ENCODE measurements at places on chromosomes 5 and 9.

DNA sequence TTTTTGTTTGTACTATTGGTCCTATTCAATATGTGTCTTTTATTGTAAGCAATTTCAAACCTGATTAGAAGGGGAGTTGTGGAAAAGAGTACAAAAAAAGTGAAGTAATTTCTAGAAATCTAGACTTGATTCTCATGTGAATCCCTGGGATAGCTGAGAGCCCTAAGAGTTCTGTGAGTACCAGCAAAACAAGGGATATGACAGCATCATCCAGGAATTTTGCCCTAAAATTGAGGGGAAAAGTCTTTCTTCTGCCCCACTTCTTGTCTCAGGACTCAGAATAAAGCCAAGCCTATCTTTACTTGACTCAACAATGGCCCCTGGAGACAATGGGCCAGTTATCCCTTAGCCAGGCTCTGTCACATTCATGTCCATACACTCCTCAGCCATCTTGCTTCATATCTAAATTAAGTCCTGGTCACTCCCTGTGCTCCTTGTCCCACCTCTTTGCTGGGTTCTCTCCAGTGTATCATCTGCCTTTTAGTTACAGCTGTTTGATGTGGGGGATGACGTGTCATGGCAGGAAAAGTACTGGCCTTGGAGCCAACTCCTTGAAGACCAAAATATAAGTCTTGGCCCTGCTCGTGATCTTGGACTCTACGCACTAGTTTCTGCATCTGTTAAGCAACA lies 81.2 kb downstream of the ADAMTS12 start:
- DNase-seq, result no peak

- DNase-seq, result no peak
These were observed 135.6 kb downstream of the SEMA6A start for GRCh38 chr5:116438979-116439554.

- DNase-seq, result no peak
These were observed 17.0 kb downstream of the COL23A1 start for GRCh38 chr5:178573216-178573615.

GRCh38 chr5:56012281-56012963 lies 17.7 kb upstream of the IL6ST start:
- no peak for DNase-seq

DNA sequence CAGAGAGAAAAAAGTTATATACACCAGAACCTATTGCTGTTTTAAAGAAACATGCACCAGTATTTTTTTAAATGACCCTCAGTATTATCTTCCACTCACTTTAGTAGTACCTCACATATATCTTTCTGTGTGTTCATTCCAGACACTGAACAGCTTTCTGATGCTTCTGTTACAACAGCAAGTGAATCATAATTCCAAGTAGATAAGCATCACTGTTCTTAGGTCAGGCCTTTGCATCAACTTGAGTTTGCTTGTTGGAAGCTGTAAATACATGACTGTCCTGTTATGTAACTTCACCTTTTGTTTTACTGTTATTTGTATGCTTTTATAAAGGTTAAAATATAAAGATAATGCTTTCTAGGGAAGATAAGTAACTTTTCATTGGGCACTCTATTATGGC lies 184.4 kb downstream of the ISL1 start:
- no peak for DNase-seq

- DNase-seq, result no peak
These were observed 52.1 kb downstream of the IL31RA start for GRCh38 chr5:55903121-55903701.

GRCh38 chr5:20087299-20087698 lies 99.3 kb upstream of the CDH18 start:
- DNase-seq, result no peak
